Naive thymus-derived CD8-positive, alpha-beta T cell (primary cell): ENCODE measurements at places on chromosomes 3 and 15.

GRCh38 chr15:64775551-64776401 lies at the start of gene RBPMS2:
TSS of gene RBPMS2 (minus strand) at chr15:64775589. CDS start at chr15:64775319, 270 bp downstream.
- no peak for DNase-seq

DNA sequence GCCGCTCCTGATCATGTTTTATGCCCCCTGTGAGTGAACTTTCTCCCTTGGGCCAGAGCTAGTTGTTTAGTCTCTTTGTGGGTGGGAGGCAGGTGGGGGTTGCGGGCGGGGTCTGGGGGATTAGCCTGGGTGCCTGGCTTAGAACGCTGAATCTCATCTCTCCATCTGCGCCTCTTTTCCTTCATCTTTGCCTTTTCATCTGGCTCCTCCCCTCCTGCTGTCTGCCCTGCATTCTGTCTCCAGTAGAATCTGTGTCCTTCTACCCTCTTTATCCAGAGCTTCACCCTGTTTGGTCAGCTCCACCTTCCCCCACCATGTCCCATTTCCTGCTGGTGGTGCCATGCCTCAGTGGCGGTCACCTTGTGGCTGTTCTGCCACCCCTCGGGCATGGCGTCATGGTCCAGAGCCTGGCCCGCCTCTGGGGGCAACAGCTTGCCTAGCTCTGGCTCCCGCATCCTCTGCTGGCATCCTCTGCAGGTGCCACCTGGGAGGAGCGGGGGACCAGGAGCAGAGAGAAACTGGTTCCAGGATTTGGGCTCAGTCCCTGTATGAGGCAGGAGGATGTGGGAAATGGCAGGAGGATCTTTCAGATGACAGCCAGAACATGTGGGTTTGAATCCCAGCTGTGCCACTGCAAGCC lies 44.3 kb downstream of the PDIA5 start:
- no peak for DNase-seq

- no peak for DNase-seq
These were observed 234.0 kb downstream of the RBMS3 start for GRCh38 chr3:29514912-29515311.

- DNase-seq = no peak
These were observed 659.9 kb downstream of the SI start for GRCh38 chr3:164418414-164418813.

GRCh38 chr3:140441006-140441405 lies 236.9 kb upstream of the TRIM42 start:
- no peak for DNase-seq

DNA sequence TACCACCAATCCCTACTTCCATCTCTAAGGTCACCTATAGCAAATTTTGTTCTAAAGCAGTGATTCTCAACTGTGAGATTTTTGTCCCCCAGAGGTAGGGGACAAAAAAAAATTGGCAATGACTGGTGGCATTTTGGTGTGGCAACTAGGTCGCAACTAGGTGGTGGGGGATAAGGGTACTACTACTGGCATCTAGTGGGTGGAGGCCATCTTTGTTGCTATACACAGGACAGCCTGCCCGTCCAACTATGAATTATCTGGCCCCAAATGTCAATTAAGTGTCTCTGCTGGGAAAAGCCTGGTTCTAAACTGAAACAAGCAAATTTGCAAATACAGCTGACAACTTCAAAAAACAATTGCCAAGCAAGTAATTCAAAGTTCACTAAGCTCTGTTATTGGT lies 1.4 kb downstream of the MTMR10 start:
- DNase-seq = no peak

GRCh38 chr3:11328196-11328945 lies 56.2 kb downstream of the ATG7 start:
- DNase-seq = no peak

- DNase-seq = no peak
These were observed 23.2 kb downstream of the SENP8 start for GRCh38 chr15:72141171-72142084.

GRCh38 chr3:150243466-150243865 lies 164.6 kb upstream of the TSC22D2 start:
- no peak for DNase-seq

GRCh38 chr3:154131830-154132229 lies 10.6 kb downstream of the ARHGEF26 start:
- DNase-seq = no peak

GRCh38 chr3:57956119-57956832 lies 51.9 kb upstream of the FLNB start:
- DNase-seq = no peak

GRCh38 chr3:120645083-120645845 lies 36.8 kb downstream of the HGD start:
- DNase-seq = no peak

DNA sequence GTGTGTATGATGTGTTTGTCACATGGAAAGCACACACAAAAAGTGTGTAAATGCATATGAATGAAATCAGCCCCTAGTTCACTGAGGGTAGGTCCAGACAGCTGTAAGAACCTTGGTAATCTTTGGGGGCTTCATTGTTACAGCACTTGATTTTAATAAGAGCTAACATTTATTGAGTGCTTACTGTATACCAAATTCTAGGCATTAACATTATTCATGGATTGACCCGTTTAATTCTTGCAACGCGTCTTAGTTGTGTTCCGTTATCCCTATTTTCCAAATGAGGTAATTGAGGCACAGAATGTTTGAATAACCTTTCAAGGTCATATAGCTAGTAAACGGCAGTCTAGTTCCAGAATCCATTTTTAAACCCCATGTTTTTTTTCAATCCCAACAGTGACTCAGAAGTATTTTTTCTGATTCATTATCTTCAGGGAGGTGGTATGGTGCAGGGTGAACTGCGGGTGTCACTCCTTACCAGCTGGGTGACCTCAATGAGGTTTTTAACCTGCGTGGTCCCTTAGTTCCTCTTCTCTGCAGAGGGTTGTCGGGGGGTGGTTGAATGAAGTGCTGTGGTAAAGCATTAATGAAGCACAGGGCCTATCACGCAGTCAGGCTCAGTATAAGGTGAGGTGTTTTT lies 14.2 kb downstream of the RAB8B start:
- peak; percentile 67 for DNase-seq

- no peak for DNase-seq
These were observed 332.2 kb upstream of the GOLIM4 start for GRCh38 chr3:168427835-168428475.

GRCh38 chr3:134296616-134297015 lies 46.0 kb upstream of the RYK start:
- DNase-seq = no peak

DNA sequence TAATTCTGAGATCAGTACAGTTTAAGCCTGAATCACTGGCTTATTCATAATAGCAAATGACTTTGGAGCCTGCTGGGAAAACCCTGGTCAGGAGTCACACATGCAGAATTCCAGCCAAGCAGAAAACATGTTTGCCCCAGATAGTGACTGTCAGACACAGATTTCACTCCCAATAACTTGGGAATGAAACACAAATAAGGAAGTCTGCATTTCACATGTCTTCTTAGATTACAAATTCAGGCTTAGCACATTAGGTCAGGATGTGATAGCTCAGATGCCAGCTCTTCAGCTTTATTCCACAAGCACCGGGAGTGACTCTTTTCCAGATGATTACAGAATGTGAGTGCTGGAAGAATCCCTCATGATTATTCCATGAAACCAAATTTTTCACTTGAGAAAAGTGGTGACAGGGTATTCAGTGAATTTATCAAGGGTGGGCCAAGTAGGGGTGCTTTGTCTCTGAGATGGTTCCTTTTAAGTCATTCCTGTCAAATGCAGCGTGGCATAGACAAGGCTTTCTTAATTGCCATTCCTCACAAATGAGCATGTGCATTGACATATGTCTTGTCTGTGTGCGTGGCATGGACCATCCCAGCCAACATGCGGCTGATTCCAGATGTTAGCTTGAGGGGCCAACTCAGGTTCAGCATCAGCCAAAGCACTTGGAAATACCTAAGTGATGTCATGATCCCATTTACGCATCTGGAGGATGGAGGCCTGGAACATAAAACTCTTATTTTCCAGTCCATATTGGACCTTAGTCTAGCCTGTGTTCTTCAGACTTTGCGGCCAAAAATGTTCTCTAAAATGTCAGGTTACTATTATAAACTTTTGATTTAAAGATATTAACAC lies 191.0 kb downstream of the EPHB1 start:
- no peak for DNase-seq

DNA sequence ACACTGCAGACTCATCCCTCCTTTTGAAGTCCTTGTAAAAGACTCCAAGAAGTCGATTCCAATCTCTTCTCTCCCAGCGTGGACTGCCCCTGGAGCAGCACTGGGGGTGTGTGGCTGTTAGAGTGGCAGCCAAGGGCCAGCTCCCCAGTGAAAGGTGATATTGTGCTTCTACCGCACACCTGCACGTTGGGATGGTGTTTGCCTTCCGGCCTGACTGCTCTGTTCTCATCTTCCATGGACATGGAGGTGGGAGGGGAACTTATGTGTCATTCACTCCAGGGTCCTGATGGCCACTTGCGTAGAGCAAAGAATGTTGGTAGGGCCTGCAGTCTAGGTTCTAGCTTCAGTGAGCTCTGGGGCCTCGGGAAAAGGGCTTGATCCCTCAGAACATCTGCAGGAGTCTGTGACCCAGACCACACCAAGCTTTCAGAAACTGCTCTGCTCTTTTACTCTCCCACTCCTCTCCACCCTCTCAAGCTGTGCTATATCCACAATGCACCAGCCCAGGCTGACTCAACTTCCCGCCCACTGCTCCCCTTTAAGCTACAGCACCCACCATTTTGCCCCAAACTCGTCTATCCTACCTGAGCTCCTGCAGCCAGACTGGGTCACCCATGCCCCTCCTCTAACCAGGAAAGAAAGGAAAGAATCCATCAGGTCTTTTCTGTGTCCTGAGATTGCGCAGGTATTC lies 31.3 kb downstream of the LIPC start:
- DNase-seq = no peak

DNA sequence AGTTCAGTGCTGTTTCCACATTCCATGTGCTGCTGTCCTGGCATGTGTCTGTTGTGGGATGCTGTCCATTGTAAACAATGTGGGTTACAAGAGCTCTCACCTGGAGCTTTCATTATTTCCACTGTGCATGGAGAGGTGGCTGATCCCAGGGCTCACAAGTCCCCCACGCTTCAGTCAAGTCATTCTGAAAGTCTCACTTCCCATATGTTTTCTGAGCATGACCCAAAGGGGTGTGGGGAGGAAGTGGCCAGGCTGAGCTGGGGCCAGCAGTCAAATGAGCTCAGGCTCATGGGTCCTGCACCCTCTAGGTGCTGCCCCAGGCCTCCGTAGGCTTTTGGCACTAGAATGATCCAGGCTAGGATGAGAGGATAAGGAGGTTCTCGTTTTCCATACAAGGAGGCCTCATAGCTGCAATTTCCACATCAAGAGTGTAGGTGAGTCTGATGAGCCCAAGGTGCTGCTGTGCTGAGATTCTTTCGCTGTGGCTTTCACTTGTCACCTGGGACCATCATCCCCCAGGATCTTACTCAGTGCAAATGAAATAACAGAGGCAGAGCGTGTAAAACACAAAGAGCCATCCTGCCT lies 22.0 kb downstream of the STARD5 start:
- DNase-seq = no peak

DNA sequence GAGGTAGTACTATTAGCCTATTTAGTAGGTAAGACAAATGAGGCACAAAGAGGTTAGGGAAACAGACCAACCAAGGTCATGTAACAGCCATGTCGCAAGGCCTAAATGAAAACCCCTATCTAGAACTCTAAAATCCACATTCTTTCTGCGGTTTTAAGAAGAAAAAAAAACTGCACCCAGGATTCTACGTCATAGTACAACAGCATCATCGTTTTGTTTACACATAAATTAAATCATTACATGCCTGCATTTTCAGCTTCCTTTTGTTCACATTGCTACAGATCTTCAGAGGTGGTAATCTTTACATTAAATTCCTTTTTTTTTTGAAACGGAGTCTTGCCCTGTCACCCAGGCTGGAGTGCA lies 548 bp upstream of the PSMD6 start:
- no peak for DNase-seq

DNA sequence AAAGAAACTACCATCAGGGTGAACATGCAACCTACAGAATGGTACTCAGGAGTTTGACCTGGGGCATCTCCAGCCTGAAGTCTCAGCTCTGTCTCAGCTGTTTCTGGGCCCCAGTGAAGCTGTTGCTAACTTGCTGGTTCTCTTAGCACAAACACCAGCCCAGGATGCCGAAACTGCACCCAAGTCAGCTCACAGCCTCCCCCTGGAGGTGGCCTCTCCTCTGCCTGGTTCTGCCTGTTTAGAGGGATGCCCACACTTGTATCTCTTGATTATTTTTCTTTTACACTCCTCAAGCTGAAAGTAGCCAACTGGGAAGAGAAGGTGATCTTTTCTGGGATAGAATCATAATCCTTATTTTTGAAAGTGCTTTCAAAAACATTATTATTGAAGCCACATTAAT lies 289.0 kb upstream of the RASGRP1 start:
- no peak for DNase-seq
